ENCODE measurements at places on chromosomes 1 and 21.

- DNase-seq = peak; percentile 18
Measured at GRCh38 chr1:154819628-154820590, 50.2 kb downstream of the KCNN3 start.

GRCh38 chr1:5727871-5728643 is 264.2 kb downstream of the NPHP4 start:
- DNase-seq = no peak

DNA sequence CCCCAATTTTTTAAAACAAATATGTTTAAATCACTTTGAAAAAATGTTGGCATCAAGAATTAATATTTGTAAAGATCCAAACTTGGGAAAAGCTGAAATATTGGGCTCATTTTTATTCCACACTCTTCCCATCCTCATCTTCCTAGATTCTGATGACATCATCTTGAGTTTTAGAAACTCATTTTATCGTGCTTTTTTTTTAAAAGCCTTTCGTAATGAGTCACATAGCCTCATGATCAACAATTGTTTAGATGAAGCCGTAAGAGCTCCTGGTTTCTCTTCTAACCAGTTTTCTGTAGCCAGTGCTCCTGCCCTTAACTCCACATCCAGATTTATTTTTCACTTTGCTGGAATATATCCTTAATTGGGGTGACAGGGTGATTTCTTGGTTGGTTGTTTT is 78.6 kb downstream of the POFUT2 start:
- no peak for DNase-seq

DNA sequence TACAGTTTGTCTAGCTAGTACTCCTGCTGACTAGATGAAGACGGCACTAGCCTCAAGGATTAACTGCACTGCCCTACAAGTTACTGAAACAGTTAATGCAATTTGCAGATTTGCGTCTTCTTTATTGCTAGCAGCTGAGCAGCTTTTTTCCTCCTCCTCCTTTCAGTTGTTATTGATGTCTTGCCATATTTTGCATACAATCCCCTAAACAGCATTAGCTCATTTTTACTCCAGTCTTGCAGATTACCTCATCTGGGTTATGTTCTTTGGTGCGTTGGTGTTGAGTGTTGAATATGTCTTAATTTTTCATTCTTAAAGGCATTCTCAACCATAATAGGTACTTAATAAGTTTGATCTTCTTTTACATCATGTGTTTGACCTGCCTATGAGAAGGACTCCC is 363.4 kb upstream of the LYPLAL1 start:
- no peak for DNase-seq

DNA sequence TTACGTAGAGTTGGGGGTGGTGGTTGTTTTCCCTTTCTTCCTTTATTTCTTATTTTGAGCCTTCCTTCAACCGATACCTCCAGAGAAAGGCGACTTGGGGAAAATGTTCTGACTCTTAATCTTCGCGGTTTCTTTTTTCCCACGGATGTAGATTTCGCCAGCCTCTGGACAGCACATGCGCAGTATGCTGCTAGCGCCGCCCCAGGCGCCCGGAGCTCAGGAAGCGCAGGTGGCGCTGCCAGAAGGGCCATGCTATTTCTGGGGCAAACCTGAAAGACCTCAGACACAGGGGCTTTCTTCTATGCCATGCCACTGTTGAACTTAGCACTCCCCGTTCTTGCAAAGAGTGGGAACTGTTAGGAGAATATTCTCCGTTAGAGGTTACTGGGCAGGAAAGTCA is 392.1 kb downstream of the KIF26B start:
- DNase-seq = no peak

DNA sequence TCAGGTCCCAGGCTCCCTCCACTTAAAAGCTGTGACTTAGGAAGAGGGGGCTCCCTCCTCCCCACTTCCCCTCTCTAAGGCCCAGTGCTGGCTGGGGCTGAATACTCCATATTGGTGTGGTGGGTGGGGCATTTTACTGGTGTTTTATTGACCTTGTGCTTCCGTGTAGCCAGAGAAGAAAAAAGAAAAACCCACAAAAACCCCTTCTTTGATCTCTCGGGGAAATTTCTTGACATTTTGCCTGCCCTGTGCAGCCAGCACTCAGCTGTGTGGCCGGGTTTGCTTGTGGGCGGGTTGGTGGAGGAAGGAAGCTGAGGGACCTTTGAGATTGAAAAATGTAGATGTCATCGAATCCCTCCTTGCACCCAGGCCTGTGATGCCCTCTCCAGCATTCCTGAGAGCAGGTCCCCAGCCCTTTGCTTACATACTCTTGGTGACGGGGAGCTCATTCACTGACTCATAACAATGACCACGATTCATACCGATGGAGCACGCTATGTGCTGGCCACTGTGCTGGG is 24.8 kb downstream of the TNFRSF8 start:
- peak; percentile 43 for DNase-seq

Data from stimulated activated CD4-positive, alpha-beta T cell treated with anti-CD3 and anti-CD28 coated beads, Interleukin-1b, Interleukin-23, amount 100 ng/mL, for 48 hours (primary cell).